Sciatic nerve (tissue), 2 donors: ENCODE measurements at places on chromosomes 16 and 17.

- no peak for DNase-seq
Measured at GRCh38 chr16:14289692-14290340, 218.7 kb downstream of the MRTFB start.

- no peak for DNase-seq
Measured at GRCh38 chr17:82854226-82854625, 14.4 kb upstream of the ZNF750 start.

DNA sequence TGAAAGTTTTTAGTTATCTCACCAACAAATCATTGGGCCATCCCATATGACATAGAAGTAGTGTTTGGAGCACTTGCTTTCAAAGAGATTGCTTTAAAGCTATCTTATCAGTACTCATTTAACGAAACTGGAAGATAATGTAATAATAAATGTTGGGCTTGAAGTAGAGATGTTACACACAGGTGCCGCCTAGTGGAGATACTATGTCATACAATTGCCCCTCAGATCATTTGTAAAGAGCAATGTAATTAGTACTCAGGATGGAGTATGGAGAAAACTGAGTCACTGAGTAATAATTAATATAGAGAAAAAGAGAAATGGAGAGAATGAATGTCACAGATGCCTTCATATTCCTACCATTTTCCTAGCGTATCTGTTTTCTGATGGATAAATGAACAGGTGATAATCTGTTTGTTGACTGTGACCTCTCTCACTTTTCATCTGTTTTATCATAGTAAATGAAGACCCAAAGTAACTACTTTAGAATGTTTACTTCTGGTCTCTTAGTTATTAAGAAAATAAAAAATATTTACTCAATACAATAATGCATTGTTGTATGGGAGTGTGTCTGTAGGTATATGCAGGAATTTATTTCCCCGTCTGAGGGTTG lies 80.4 kb downstream of the EFCAB5 start:
- DNase-seq: no peak

- DNase-seq: no peak
Measured at GRCh38 chr16:90020838-90021382, 1.7 kb upstream of the DBNDD1 start.

GRCh38 chr17:27669850-27670249 lies 38.9 kb downstream of the LGALS9 start:
- no peak for DNase-seq

- DNase-seq: peak; percentile 48
Measured at GRCh38 chr17:329784-330420, 22.7 kb downstream of the RPH3AL start.

- no peak for DNase-seq
Measured at GRCh38 chr17:64355536-64356303, 34.9 kb downstream of the PECAM1 start.

- no peak for DNase-seq
Measured at GRCh38 chr16:24509536-24509935, 29.8 kb upstream of the RBBP6 start.

DNA sequence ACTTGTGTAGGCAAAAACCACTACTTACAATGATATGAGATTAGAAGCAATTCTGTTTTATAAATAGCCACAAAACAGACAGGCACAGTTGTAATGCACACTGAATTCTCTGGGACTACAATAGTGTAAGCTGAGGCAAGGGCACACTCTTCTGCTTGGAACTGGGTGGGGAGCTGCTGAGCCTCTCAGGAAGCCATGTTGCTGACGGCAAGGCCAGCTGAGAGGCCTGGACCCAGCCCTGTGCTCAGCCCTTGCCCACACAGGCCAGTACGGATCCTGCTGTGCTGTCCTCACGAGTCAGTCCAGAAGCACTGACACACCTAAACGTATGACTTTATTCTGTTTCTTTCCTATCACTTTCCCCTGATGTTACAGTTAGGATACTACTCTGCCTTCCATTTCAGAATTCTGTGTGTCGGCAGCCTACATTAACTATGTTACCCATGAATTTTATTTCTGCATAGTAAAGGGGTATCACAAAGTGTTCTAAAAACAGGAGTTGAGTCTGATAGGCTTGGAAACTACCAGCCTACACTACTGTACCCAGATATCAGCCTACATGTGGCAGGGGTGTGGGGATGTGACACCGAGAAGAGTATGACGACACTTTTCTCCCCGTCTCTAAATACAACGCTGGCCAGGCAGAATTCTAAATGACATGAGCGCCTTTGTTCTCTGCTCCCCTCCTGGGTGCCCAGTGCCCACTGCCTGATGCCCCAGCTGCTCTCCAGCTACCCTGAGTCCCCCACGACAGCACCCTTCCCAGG lies 41.1 kb upstream of the FAAP100 start:
- DNase-seq: no peak

- no peak for DNase-seq
Measured at GRCh38 chr17:1095090-1095852, 84.5 kb downstream of the ABR start.

GRCh38 chr16:5502467-5502869 lies 404.9 kb upstream of the EEF2KMT start:
- DNase-seq: no peak

GRCh38 chr16:71927787-71928186 lies 32.5 kb downstream of the IST1 start:
- no peak for DNase-seq

DNA sequence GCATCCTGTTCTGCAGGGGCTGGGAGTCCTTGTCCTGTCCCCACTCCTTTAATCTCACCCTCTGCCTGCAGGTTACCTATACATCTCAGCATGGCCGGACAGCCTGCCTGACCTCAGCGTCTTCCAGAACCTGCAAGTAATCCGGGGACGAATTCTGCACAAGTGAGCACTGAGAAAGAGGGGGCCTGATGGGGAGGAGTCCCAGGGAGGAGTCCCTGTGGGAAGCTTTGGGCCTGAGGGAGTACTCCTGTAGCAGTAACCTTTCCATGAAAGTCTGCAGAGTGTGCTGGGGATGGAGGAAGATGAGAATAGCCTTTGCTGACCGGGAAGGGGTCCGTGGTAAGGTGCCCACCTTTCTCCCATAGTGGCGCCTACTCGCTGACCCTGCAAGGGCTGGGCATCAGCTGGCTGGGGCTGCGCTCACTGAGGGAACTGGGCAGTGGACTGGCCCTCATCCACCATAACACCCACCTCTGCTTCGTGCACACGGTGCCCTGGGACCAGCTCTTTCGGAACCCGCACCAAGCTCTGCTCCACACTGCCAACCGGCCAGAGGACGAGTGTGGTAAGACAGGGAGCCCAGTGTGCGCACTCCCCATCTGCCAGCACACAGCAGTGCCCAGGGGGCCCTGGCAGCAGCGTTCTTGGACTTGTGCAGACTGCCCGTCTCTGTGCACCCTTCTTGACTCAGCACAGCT lies 14.8 kb downstream of the MIEN1 start:
- no peak for DNase-seq

DNA sequence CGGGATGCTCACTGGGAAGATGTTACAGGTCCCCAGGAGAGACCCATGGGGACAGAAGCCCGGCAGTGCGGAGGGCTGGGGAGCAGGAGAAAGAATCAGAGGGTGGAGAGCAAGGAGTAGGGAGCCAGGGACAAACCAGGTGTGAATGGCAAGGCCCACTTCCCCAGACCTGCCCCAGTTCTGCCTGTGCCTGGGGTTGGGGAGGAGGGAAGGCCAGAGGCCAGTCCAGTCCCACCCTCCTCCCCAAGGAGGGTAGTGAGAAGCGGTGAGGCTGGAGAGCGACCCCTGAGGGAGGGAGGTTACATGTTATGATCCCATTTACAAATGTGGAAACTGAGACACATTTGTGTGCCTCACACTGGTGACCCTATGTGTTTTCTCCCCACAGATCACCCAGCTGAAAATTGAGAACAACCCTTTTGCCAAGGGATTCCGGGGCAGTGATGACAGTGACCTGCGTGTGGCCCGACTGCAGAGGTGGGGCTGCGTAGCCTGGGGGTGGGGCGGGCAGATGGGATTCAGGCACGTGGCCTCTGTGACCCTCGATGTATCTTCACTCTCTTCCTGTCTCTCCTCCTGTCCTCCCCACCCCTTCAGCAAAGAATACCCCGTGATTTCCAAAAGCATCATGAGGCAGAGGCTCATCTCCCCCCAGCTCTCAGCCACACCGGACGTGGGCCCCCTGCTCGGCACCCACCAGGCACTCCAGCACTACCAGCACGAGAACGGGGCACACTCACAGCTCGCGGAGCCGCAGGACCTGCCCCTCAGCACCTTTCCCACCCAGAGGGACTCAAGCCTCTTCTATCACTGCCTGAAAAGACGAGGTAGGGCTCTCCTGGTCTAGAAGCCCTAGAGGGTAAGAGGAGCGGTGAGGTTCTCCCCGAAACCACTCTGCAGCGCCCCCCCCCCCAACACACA lies 27.5 kb downstream of the TBX4 start:
- DNase-seq: no peak

DNA sequence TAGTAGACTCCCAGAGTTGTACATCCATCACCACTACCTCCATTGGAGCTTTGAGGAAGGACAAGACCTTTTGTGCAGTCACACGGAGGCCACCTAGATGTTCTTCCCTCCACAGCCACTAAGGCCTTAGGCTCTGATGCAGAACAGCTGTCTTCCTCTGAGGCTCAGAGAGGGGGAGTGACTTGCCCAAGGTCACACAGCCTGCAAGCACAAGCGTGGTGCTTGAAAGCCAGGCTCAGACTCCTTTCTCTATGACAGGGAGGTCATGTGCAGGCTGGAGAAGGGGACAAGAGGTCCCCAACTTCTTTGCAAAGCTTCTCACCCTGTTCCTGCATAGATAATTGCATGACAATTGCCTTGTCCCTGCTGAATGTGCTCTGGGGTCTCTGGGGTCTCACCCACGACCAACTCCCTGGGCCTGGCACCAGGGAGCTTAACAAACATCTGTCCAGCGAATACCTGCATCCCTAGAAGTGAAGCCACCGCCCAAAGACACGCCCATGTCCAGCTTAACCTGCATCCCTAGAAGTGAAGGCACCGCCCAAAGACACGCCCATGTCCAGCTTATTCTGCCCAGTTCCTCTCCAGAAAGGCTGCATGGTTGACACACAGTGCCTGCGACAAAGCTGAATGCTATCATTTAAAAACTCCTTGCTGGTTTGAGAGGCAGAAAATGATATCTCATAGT lies 12.7 kb downstream of the SCGB1C2 start:
- DNase-seq: peak; percentile 39

DNA sequence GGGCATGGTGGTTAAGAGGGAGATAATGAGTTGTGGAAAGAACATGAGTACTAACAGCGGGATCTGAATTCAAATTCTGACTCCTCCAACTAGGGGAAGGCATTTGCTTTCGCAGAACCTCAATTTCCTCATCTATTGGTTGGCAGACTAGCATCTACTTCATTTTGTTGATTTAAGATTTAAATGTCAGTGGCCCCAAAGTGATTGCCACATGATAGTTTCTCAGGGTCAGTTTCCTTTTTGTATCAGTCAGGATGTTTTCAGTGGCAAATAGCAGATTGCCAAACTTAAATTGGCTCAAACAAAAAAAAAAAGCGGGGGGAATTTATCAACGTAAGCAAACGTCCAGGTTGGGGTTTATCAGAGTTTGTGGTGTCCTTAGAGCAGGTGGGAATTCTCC lies 25.1 kb upstream of the NOS2 start:
- DNase-seq: no peak

GRCh38 chr17:17718251-17718650 lies 37.0 kb downstream of the RAI1 start:
- no peak for DNase-seq

GRCh38 chr17:4074831-4075495 lies 67.9 kb downstream of the ZZEF1 start:
- no peak for DNase-seq

- peak; percentile 80 for DNase-seq
Measured at GRCh38 chr16:1378804-1379303, 27.1 kb downstream of the GNPTG start.
